Right atrium auricular region (tissue), 2 donors: ENCODE measurements at places on chromosomes 2 and 18.

DNA sequence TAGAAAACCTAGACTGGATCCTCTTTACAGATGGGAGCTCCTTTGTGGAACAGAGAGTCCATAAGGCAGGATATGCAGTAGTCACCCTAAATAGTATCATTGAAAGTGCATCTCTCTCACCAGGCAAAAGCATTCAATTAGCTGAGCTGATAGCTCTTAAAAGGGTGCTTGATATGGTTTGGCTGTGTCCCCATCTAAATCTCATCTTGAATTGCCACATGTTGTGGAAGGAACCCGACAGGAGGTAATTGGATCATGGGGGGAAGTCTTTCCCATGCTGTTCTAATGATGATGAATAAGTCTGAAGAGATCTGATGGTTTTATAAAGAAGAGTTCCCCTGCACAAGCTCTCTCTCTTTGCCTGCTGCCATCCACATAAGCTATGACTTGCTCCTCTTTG, 96.2 kb upstream of the RMP24 start:
- no peak overlapping the region for H3K27ac ChIP-seq
- no peaks in the 10 kb centered on the region for H3K4me1 ChIP-seq
- no peaks in the 10 kb centered on the region for H3K36me3 ChIP-seq

GRCh38 chr18:35694808-35695207, 113.3 kb downstream of the GALNT1 start:
- H3K4me1 ChIP-seq: no peaks in the 10 kb centered on the region
- no peak for DNase-seq
- no peaks in the 10 kb centered on the region for H3K27me3 ChIP-seq
- no peak overlapping the region for H3K4me3 ChIP-seq
- H3K27ac ChIP-seq: no peak overlapping the region

GRCh38 chr2:192126912-192127311, 67.8 kb downstream of the TMEFF2 start:
- DNase-seq: no peak
- H3K27ac ChIP-seq: no peak overlapping the region
- H3K4me1 ChIP-seq: no peaks in the 10 kb centered on the region
- no peaks in the 10 kb centered on the region for H3K27me3 ChIP-seq

DNA sequence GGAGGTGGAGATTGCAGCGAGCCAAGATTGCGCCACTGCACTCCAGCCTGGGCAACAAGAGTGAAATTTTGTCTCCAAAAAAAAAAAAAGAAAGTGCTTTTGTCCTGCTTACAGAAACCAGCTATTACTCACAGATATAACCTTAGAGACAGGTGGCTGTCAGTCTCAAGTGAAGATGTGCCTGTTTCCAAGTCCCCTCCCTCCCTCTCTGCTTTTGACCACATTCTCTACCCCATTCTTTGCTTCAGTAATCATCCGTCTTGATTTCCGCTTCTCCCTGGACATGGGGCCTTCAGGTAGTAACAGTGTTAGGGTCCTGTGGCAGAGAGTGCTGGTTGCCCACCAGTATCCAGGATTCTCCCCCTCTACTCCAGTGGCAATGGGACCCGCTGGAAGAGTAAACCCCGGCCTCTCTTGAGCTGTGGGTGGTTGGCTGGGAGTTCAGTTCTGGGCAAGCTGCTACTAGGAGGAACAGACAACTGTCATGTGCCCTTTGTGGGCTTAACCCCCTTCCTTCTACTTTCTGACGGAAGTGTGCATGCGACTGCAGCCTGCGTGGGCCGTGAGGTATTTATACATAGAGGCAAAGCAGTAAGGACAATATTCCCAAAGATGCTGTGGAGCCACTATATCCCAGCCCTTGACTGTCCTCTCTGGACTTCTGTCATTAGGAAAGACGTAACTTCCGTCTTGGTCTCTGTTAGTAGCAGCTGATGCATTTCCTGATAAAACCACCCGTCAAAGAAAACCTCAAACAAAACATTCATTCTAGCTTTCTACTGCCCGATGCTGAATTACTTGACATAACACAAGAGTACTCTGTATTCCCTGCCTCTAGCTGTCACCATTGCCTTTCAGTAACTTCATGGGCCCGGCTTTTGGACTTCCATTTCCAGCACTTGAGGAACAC, 17.8 kb downstream of the PDCL3 start:
- H3K4me3 ChIP-seq: no peak overlapping the region
- H3K36me3 ChIP-seq: peaks cover 9% of the 10 kb centered on the region
- H3K27me3 ChIP-seq: no peaks in the 10 kb centered on the region
- no peak for DNase-seq
- H3K4me1 ChIP-seq: no peaks in the 10 kb centered on the region

- H3K27ac ChIP-seq: no peak overlapping the region
- no peaks in the 10 kb centered on the region for H3K4me1 ChIP-seq
- DNase-seq: peak; percentile 40
- no peaks in the 10 kb centered on the region for H3K27me3 ChIP-seq
Measured at GRCh38 chr2:128520791-128521190, 202.1 kb upstream of the HS6ST1 start.

DNA sequence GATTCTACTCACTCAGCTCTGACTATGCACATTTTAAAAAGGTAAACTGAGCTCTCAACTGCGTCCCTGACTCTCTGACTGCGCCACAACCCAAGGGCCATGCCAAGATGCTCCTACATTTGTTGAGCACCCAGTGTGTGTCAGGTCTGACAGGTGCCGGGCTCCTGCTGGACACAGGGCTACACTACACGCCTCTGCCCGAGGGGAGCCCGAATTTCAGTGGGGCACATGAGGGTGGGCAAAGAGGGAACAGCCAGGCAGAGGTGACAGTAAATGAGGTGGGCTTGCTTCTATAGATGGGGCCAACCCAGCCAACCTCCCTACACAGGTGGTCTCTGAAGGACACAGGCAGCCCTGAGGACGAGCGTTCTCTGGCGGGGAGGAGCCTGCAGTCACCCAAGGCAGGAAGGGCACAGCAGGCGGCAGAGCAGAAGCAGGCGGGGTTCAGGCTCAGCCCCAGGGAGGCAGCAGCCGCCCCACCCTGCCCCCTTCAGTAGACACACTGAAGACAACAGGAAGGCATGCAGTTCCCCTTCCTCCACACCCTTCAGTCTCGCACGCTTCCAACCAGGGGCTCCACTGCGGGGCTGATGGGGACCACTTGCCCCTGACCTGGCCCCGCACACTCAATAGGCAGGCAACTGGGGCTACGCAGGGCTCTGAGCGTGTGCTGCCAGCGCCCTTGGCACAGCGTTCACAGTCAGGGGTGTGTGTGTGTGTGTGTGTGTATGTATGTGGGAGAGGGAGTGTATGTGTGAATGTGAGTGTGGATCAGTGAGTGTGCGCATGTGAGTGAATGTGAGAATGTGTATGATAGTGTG, 98.4 kb downstream of the UXS1 start:
- no peaks in the 10 kb centered on the region for H3K4me1 ChIP-seq
- peaks cover 14% of the 10 kb centered on the region for H3K36me3 ChIP-seq
- H3K27ac ChIP-seq: no peak overlapping the region
- no peak overlapping the region for H3K4me3 ChIP-seq

DNA sequence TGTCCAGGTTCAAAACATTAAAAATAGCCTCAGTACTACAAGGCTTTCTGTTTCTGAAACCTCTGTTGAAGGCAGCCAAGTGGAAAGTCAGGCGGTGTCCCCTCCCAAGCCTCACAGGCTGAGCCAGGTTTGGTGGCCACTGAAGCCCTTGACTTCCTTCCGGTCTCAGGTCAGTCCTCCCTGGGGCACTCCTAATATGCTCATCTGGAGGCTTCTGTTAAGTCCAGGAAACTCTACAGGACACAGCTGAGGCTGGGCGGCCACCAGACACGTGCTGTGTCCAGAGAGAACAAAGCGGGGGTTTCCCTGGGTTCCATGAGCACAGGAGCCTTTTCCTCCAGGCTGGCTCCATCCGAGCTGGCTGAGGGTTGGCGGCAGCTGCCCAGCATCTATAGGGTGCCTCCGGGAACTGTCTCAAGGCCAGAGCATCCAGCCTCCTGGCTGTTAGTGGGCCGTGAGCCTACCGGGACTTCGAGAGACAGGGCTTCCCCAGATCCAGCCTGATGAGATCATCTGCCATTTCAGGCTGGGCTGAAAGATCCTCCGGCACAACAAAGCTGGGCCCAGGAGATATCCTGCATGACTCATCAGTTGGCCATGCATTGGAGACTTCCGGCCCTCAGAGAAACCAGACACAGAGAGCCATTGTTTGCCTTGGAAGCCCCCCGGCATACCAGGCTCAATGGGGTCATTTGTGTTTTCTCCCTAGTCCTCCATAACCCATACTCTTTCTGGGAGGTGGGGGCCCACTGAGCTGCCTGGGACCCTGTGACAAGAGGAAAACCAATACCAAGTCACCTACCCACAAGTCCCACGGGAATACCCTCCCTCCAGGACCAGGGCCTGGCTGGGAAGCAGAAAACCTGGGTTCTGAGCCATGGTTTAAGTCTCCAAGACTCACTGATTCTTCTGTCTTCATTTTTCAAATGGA, 71.7 kb downstream of the HS1BP3 start:
- H3K36me3 ChIP-seq: no peaks in the 10 kb centered on the region
- H3K4me3 ChIP-seq: no peak overlapping the region

DNA sequence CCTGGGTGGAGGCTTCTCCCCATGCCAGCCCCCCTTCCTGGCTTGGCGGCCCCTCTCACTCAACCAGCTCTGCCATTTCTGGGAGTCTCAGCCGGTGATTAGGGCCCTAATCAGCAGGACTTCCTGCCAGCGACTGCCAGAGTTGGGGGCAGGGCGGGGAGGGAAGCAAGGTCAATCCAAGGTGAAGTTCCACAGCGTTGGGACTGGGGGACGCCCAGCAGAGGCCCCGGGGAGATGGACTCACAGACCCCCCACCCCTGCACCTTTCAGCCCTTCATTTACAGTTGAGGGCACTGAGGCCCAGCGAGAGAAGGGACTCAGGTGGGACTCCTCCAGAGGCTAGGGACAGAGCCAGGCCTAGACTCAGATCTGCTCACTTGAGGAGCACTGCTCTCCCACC, 65.3 kb downstream of the TNS1 start:
- H3K36me3 ChIP-seq: peaks cover 13% of the 10 kb centered on the region
- H3K4me3 ChIP-seq: peak overlapping the region; percentile 82
- H3K4me1 ChIP-seq: peaks cover 100% of the 10 kb centered on the region
- peak overlapping the region; percentile 96 for H3K27ac ChIP-seq
- DNase-seq: no peak

- H3K27ac ChIP-seq: peak overlapping the region; percentile 82
- no peak for DNase-seq
- H3K4me3 ChIP-seq: no peak overlapping the region
- no peaks in the 10 kb centered on the region for H3K4me1 ChIP-seq
Measured at GRCh38 chr18:23229472-23229871, 94.2 kb downstream of the CABLES1 start.

GRCh38 chr2:222318026-222318711, 19.4 kb upstream of the PAX3 start:
- no peaks in the 10 kb centered on the region for H3K27me3 ChIP-seq
- H3K4me3 ChIP-seq: peak overlapping the region; percentile 61
- peak; percentile 57 for DNase-seq
- peak overlapping the region; percentile 16 for H3K27ac ChIP-seq
- no peaks in the 10 kb centered on the region for H3K36me3 ChIP-seq
- H3K4me1 ChIP-seq: no peaks in the 10 kb centered on the region

- H3K4me1 ChIP-seq: no peaks in the 10 kb centered on the region
- no peaks in the 10 kb centered on the region for H3K27me3 ChIP-seq
- DNase-seq: no peak
- peaks cover 10% of the 10 kb centered on the region for H3K36me3 ChIP-seq
Measured at GRCh38 chr2:144495227-144496091, 24.5 kb downstream of the ZEB2 start.

- H3K36me3 ChIP-seq: no peaks in the 10 kb centered on the region
- no peak for DNase-seq
- H3K27ac ChIP-seq: no peak overlapping the region
- no peaks in the 10 kb centered on the region for H3K27me3 ChIP-seq
- no peak overlapping the region for H3K4me3 ChIP-seq
Measured at GRCh38 chr2:239710953-239711861, 310.4 kb upstream of the HDAC4 start.

- H3K36me3 ChIP-seq: no peaks in the 10 kb centered on the region
- no peak for DNase-seq
- H3K27ac ChIP-seq: peak overlapping the region; percentile 72
- H3K4me3 ChIP-seq: peak overlapping the region; percentile 7
Measured at GRCh38 chr2:204453730-204454167, 91.5 kb upstream of the PARD3B start.

- no peak for DNase-seq
- no peak overlapping the region for H3K4me3 ChIP-seq
- H3K4me1 ChIP-seq: no peaks in the 10 kb centered on the region
- no peaks in the 10 kb centered on the region for H3K27me3 ChIP-seq
Measured at GRCh38 chr18:56351911-56352500, 286.4 kb downstream of the TXNL1 start.

- no peak overlapping the region for H3K27ac ChIP-seq
- DNase-seq: no peak
- no peaks in the 10 kb centered on the region for H3K27me3 ChIP-seq
- H3K4me3 ChIP-seq: no peak overlapping the region
Measured at GRCh38 chr2:135140606-135141005, 88.5 kb downstream of the RAB3GAP1 start.

DNA sequence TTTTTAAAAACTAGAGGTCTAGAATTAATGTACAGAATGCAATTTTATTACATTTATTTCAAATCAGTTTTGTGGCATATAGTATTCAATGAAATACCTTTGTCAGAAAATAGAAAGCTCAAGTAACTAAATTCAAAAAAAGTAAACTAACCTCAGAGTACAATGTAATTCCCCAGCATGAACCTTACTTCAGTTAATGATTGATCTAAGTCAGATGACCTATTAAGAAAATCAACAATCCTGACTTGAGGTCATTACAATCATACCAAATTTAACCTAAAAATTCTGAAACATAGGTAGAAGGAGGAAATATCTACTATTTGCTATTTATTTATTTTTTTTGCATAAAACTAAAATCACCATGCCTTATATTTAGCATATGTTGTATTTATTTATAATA, 142.9 kb downstream of the CCDC102B start:
- no peaks in the 10 kb centered on the region for H3K27me3 ChIP-seq
- H3K4me1 ChIP-seq: peaks cover 7% of the 10 kb centered on the region
- DNase-seq: no peak
- no peaks in the 10 kb centered on the region for H3K36me3 ChIP-seq

DNA sequence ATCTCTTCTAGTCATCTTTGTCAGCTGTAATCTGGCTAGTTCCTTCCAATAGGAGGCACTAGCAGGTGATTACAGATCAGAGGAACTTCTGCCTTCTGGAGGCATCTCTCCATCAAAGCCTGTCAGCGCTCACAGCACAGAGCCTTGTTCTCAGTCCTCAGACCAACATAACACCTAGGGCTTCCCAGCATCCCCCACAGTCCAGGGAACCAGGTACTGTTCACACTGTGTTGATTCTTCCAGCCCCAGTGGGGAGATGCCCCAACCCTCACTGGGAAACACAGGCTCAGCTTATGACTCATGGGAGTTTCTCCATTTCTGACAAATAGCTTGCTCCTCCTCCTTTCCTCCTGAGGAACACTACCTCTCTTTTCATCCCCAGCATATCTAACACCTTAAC, 601.7 kb downstream of the CBLN2 start:
- no peak overlapping the region for H3K4me3 ChIP-seq
- no peaks in the 10 kb centered on the region for H3K27me3 ChIP-seq

- H3K4me3 ChIP-seq: no peak overlapping the region
- no peaks in the 10 kb centered on the region for H3K36me3 ChIP-seq
- H3K27me3 ChIP-seq: no peaks in the 10 kb centered on the region
- no peaks in the 10 kb centered on the region for H3K4me1 ChIP-seq
- DNase-seq: no peak
Measured at GRCh38 chr18:22900558-22901238, 32.4 kb upstream of the RBBP8 start.

GRCh38 chr18:27861539-27861938, 315.4 kb downstream of the CDH2 start:
- H3K4me3 ChIP-seq: no peak overlapping the region
- H3K27me3 ChIP-seq: no peaks in the 10 kb centered on the region
- DNase-seq: no peak

- H3K27ac ChIP-seq: peak overlapping the region; percentile 75
- H3K4me1 ChIP-seq: no peaks in the 10 kb centered on the region
- no peaks in the 10 kb centered on the region for H3K27me3 ChIP-seq
- no peak for DNase-seq
- H3K36me3 ChIP-seq: no peaks in the 10 kb centered on the region
- H3K4me3 ChIP-seq: no peak overlapping the region
Measured at GRCh38 chr2:179020156-179020750, 29.7 kb downstream of the CCDC141 start.
